ENCODE measurements at places on chromosomes 2 and 18.

DNA sequence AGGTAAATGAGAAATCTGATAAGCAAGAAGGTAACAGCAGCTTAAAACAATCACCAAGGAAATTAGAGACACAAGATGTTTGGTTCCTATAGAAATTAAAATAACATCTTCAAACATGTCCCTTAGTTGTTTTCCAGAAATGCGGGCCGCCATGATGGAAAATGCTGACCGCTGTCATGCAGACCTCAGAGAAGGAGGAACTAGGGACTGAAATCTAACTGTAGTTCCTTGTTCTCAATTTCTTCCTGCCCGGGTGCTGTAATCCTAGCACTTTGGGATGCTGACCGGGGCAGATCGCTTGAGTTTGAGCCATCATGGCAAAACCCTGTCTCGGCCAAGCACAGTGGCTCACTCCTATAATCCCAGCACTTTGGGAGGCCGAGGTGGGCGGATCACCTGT lies 51.1 kb downstream of the TEX51 start:
- no peak for DNase-seq

DNA sequence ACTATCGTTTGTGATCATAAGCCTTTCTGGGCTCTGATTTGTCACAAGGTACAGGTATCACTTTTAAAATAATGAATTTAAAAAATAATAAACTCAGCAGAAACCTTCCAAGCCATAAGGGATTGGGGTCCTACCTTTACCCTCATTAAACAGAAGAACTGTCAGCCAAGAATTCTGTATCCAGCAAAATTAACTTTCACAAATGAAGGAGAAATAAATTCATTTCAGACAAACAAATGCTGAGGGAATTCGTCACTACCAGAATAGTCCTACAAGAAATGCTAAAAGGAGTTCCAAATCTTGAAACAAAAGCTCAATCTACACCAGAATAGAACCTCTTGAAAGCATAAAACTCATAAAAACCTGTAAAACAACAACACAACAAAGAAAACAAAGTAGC lies 25.7 kb downstream of the L3MBTL4 start:
- no peak for DNase-seq

GRCh38 chr18:44411262-44411905 lies 269.3 kb upstream of the SETBP1 start:
- no peak for DNase-seq

DNA sequence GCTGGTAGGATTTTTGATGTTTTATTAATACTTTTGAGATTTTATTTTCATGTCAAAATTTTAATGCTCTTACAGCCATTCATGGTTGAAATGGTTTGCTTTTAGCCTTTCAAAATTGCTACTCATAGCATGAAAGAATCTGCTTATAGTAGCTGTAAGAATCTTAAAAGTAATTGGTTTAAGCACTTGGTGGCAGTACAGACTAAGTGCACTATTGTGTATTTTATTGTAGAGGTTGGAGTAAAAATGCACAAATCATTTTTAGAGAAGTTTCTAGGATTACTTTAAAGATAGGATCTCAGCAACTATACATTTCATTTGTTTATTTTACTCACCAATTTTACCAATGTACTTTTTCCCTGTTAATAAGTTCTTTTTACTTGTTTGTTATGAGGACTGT lies 205.8 kb downstream of the SPAG16 start:
- DNase-seq = no peak

GRCh38 chr2:85887566-85888019 lies 1.2 kb downstream of the ST3GAL5 start:
- no peak for DNase-seq

GRCh38 chr2:14631406-14632040 lies 994 bp upstream of the LRATD1 start:
- DNase-seq = no peak

Measured in NCI-H2227 treated with DMSO at 0.1 percent for 48 hours (cell line).